Esophagus mucosa (tissue), 1 donor: ENCODE measurements at places on chromosomes 16 and 17. TPM values are rescaled to one million over a fixed set of nuclear protein-coding genes. Genes with fewer than 3 reads are reported as not detected.

The CDRT15L2 gene
- total RNA-seq: not detected

The B9D1 gene
- 12.7 TPM for total RNA-seq

The SLC12A3 gene
- total RNA-seq: not detected

The OR3A3 gene
- total RNA-seq: not detected

The ZNF200 gene
- total RNA-seq: 4.1 TPM

The CLEC3A gene
- not detected for total RNA-seq

DNA sequence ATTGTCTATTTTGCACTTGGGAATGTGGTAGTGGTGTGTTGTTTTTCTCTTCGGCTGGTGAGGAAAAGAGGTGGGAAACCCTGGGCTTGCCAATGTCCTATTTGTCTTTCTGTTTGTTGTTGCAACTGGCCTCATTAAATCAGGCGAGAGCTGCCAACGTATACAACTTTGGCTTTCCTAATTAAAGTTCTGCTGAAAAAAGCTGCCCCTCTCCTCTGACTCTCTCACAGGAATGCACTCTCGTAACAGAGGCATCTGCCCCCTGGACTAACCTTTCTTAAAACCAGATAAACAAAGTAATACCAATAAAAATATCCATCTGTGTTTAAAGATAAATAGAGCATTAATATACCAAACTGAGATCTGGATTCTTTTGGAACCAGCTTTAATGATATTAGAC is 7.8 kb downstream of the CDRT15 start:
- ATAC-seq: no peak

GRCh38 chr16:57513371-57514102 is 22.8 kb downstream of the CCDC102A start:
- no peak for ATAC-seq

DNA sequence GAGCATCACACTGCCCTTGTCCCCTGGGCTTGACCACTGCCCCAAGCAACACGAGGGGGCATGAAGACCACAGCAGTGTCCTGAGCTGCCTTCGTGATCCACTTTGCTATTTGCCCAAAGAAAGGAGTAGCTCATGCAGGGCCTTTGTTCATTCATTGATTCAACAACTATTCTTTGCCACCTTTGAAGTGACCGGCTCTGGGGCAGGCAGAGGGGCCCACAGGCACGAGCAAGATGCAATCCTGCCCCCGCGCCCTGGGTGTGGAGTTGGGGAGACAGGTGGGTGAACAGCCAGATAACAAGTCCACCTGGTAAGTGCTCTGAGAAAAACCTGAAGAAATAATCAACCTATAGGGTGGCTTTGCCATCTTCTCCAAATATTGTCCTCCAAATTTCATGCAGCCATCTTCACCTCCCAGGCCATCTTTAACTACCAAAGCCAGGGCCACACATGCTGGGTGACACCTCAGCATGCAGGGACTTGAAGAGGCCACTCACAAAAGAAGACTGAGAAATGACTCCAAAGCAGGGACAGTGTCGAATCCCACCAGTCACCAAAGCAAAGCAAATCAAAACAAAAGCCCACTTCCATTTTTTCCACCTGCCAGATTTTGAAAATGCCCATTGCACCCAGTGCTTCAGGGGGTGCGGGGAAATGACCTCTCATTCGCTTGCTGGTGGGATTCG is 18.2 kb upstream of the RBFOX3 start:
- no peak for ATAC-seq

DNA sequence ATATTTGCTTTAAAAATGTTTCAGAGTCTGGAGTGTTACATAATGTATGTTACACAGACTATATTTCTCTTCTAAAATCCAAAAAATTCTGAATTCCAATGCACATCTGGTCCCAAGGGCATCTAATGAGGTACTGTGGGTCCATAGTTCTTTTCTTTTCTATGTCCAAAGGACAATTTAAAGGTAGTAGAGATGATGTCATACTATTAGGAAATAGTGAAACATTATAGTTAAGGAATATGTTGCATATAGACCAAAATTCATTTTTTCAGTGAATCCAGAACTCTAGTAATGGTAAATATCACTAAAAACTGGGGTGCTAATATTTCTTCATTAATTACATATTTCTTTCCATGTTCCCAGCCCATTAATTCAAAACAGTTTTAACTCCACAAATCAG is 23.0 kb downstream of the NME2 start:
- no peak for ATAC-seq

DNA sequence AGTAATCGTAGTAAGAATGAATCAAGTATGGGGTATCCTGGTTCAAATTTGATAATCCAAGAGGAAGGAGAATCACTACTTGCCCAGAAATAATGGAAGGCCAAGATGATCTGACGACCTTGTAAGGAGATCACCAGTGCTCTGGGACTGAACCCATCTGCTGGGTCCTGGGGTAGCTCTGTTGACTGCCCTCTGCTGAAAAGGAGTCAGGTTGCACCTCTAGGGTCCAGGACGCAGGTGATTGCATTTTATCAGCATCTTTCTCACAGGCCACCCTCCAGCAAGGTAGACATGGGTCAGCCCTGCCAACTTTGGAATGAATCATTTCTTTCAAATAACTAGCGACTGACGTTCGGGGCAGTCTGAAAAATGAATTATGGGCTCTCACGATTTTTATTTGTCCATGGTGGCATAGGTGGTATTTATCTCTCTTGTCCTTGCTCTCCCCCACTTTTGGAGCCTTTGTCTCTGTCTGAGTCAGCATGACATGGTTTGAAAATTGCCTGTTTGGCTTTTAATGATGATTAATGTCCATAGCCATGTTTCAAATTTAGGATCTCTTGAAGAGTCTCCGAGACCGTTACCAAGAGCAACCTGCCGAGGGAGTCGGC is 163.7 kb downstream of the MSI2 start:
- ATAC-seq: no peak

- ATAC-seq: no peak
Observed at GRCh38 chr17:81522491-81523401, 5.4 kb upstream of the FSCN2 start.

DNA sequence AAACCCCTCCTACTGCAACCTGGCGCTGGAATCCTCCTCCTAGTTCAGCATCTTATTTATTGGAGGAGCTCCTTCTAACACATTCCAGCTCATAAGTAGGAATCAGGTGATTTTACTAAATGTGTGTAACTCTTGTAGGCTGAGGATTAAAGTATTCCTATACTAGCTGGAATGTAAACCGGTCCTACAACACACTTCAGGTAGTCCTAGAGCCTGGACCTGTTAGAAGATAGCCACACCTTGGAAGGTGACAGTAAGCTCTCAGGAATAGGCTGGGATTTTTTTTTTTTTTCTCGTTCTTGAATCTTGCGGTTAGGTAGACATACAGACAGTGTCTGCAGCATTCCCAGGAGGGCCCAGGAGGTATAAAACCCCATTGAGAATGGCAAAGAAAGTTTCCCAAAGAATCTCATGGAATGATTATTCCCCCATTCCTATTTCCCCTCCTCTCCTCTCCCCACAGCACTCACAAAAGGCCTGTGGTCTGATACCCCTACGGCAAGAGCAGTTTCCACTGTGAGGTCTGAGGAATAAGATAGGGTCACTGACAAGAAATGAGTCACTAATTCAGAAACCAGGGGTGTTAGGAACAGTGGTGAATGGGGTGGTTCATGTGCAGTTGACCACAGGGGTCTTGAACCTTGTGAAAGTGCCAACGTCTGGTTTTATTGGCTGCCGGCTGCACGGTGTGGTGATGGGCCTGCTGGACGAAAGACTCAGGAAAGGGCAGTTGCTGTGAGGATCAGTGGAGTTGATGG is 267.1 kb downstream of the UTP18 start:
- no peak for ATAC-seq

DNA sequence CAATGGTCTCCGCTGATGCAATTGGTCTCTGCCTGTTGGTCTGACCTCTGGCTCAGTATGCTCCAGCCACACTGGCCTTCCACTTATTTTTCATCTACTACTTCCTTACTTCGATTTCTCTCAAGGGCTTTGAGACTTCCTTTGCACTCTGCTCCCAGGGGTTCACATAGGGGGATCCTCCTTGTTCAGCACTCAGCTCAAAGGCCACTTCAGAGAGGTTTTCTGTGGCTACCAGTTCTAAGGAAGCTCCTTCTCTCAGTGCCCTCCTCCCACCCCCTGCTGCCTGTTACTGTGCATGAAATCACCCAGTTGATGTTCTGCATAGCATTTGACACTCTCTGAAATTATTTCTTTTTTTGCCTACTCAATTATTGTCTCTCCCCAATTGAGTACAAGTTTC is 476.4 kb downstream of the HS3ST3B1 start:
- ATAC-seq: no peak

DNA sequence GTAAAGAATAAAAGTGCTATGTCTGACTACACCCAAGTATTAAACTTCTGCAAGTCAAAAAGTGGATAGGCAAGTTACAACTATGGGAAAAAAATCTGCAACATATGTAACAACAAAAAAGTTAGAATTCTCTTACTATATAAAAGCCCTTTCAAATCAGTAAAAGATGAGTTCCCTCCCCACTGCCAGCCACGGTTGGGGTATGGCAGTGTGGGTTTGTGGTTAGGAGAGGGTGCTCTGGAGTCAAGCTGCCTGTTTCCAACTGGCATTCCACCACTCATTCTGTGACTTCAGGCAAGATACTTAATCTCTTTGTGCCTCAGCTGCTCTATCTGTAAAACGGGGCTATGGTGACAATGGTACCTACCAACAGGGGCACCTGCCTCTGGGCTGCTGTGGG is 26.6 kb upstream of the MFSD6L start:
- no peak for ATAC-seq
